ENCODE measurements at places on chromosomes 5 and 9.

DNA sequence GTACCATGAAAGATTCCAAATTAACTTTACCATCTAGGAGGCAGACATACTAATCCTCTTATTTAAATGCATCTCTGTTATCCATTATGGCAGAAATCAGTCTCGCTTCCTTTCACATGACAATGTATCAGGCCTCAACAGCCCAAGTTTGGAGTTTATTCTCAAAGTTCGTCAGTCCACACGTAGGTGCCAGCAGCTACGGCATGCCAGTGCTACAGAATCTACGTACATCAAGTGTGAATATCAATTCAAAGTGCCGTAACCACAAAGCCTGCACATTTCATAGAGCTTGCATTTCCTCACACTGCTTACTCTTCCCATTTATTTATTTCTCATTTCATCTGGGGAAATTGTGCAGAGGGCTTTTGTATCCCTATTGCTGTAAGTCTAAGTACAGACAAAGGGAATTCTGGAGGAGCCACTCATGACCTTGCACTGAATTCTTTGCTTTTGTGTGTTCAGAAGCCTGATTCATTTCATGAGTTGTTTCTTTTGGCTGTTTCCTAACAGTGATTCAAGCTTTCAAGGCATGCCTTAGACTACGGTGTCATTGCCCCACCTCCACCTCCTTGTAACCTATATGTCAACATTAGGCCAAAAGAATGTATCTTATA is 10.0 kb downstream of the ENC1 start:
- no peak for DNase-seq

DNA sequence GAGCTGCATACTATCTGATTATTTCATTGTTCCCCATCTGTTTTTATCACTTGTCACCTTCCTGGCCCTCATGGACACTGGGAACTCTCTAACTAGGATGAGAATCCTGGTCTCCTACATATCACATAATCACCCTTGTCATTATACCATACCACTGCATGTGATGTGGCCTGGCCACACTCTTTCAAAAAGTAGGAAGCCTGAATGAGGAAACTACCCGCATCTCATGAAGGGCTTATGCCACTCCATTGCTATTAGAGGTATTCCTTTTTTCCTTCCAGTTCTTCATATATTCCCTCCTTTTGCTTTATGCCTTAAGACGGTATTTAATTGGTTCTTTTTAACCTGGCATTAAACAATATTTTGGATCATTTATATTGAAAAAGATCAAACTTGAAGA is 1341.4 kb upstream of the NUDT12 start:
- no peak for DNase-seq

DNA sequence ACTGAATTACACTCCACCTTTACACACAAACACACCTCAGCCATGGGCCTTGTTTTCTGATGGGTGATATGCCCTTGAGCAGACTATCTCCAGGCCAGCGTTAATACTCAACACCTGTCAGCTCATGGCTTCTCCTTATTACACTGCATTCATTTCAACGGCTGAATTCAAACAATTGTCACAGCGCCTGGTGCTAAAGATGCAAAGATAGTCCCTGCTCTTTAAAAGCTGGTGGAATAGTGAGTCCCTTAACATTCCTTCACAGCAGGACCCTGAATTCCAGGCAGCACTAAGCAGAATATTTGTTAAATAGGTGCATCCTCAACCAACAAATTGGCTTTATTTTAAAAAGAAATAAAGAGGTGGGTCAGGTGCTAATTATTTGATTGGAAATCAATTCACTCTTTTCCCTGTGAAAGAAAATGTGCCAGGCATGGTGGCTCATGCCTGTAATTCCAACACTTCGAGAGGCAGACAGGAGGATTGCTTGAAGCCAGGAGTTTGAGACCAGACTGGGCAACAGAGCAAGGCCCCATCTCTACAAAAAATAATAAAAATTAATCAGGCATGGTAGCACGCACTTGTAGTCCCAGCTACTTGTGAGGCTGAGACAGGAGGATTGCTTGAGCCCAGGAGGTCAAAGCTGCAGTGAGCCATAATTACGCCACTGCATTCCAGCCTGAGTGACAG is 155.7 kb upstream of the EFNA5 start:
- DNase-seq, result no peak

GRCh38 chr9:78671785-78672184 is 374.9 kb downstream of the PSAT1 start:
- DNase-seq, result no peak

DNA sequence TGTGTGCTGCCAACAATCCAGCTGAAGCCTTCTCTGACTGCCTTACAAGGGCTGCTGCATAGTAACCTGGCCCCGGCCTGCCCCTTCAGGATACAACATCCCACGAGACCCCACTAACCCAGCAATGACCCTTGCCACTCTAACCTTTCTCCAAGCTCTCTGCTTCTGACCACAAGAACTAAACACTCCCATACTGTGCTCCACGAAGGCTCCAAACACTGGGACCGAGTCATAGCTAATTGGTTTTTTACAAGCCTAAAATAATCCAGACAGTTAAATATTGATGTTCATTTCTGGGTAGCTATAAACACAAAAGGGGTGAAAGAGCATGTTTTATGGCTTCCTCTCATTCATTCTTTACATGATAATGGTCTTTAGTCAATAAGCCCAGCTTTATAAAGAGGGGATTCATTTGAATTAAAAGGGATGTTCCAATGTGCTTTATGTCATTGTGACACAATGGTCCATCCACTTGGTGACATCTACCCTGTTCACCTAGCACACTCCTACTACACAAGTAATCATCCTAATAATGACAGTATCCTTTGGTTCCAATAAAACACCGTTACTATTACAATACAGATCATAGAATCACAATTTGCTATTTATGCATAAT is 16.2 kb upstream of the TLE4 start:
- no peak for DNase-seq

DNA sequence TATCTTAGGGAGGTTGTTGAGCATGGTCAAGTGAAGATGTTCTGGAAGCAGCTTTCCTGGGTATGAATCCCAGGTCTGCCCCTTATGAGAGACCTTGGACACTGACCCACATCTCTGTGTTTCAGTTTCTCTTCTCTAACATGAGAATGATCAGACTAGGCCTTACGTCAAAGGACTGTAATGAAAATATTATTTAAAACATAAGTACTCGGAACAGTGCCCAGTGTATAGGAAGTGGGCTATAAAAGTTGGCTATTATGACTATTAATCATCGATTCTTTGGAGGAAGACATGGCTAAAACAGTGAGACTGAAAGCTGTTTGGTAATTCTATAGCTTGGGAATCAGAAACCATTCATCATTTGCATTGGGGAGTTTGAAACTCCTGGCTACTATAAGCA is 65.3 kb upstream of the MYO10 start:
- DNase-seq, result no peak

DNA sequence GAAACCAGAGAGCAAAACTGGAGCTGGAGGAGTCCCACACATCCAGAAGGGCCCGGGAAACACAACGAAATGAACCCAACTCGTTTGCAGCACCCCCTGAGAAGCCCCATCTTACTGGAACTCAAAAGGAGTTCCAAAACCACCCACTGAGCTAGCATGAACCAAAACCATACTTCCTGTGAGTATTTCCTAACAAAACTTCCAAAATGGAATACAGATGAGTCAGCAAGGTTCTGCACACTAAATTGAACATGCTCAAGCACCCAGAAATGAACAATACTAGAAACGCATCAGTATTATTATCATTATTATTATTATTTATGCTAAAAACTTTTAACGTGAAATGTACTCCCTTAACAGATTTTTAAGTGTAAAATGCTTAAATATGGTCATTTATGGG is 8.0 kb upstream of the SPOCK1 start:
- DNase-seq, result no peak

- no peak for DNase-seq
These were observed 1.1 kb upstream of the LRRC70 start for GRCh38 chr5:62577488-62577887.

DNA sequence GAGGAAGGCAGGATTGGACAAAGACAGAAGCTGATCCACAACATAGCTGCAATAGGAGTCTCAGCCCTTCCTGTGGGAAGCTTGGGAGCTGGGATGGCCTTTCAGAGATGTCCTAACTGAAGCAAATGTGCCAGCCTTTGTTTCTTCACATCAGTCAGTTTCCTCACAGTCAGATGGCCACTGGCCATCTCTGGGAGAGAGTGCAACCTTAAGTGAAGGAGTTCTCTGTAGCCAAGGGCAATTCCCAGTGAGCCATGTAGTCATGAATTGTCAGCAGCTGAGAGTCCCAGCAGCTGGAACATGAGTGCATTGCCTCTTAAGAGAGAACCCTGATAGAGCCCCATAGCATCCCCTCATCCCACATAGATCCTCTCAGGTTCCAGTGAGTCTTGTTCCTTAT is 89.1 kb upstream of the LIFR start:
- no peak for DNase-seq

- DNase-seq, result no peak
These were observed 1399.2 kb upstream of the CDH6 start for GRCh38 chr5:29794141-29794787.

GRCh38 chr5:67306965-67307607 is 110.5 kb upstream of the CD180 start:
- no peak for DNase-seq
